HT-29 (cell line): ENCODE measurements at places on chromosomes 3 and 15. TPM values are rescaled to one million over a fixed set of nuclear protein-coding genes. Genes with fewer than 3 reads are reported as not detected.

The PDZRN3 gene
- 4.6 and 5.6 TPM in 2 replicates for total RNA-seq

The CKMT1B gene
- total RNA-seq, result 2.6 and 7.6 TPM in 2 replicates

The ANKRD63 gene
- not detected in 2 replicates for total RNA-seq

DNA sequence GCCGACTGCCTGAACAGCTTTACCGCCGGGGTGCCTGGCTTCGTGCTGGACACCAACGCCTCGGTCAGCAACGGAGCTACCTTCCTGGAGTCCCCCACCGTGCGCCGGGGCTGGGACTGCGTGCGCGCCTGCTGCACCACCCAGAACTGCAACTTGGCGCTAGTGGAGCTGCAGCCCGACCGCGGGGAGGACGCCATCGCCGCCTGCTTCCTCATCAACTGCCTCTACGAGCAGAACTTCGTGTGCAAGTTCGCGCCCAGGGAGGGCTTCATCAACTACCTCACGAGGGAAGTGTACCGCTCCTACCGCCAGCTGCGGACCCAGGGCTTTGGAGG is 815 bp downstream of the SPINT1 start:
- DNase-seq, result peak; percentile 61

- DNase-seq, result peak; percentile 41
Measured at GRCh38 chr3:142022381-142022780, 127.0 kb downstream of the TFDP2 start.

- no peak for DNase-seq
Measured at GRCh38 chr3:159620281-159620680, 368.4 kb upstream of the IL12A start.

DNA sequence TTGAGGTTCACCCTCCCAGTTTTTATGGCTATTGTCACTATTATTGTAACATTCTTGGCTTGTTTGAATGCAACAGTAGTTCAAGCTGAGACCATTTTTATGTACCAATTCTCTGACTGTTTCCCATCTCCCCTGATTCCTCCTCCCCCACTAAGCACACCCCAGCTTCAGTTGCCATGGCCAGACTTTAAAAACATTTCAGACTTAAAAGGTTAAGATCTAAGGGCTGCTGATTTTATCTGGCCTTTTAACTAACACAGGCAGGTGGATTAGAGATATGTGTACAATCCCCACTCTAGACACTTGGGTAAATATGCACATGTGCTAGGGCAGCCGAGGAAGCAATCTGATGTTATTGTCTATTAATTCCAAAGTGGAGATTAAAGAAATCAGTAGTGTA is 386.3 kb upstream of the NR2F2 start:
- DNase-seq, result peak; percentile 67

DNA sequence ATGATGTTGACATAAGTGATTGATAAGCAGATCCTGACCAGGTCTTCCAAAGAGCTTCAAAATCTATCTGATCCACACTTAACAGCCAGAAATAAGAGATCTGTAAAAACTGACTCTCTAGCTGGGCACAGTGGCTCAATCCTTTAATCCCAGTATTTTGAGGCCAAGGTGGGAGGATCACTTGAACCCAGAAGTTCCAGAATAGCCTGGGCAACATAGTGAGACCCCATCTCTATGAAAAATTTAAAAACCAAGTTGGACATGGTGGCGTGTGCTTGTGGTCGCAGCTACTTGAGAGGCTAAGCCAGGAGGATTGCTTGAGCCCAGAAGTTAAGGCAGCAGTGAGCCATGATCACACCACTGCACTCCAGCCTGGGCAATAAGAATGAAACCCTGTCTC is 43.6 kb downstream of the PIGB start:
- DNase-seq, result no peak

- DNase-seq, result no peak
Measured at GRCh38 chr15:47794252-47794914, 77.1 kb downstream of the SEMA6D start.

- no peak for DNase-seq
Measured at GRCh38 chr15:70023769-70024491, 73.8 kb downstream of the TLE3 start.

- DNase-seq, result no peak
Measured at GRCh38 chr15:68543165-68544008, 35.4 kb upstream of the CORO2B start.

- no peak for DNase-seq
Measured at GRCh38 chr15:62610265-62610869, 432.2 kb upstream of the TPM1 start.

GRCh38 chr3:9398700-9399336 is 1.4 kb downstream of the SETD5 start:
- peak; percentile 49 for DNase-seq

- DNase-seq, result no peak
Measured at GRCh38 chr3:71849681-71850080, 64.7 kb upstream of the PROK2 start.

GRCh38 chr15:60179786-60180391 is 175.8 kb downstream of the FOXB1 start:
- peak; percentile 64 for DNase-seq
